ENCODE measurements at places on chromosomes 16 and 17.

GRCh38 chr17:77472468-77473310 is 331.9 kb downstream of the SEC14L1 start:
- peak; percentile 42 for DNase-seq

DNA sequence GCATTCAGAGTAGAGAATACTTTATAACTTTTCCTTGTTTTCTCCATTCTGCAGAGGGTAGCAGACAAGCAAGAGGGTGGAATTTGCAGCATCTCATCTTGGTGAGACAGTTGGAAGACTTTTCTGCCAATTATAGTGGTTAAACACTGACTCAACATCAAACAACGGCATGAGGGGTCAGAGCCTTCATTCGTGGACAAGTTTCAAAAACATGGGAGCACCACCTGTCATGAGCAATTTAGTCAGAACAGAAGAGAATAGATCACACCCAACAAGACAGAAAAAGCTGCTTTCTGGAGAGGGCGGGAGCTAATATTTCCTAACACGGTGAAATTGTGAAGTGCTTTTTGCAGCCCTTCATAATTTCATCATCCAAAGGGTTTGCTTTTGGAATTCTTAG is 17.9 kb upstream of the ZNF652 start:
- DNase-seq, result no peak

- peak; percentile 50 for DNase-seq
These were observed 24.2 kb downstream of the KATNB1 start for GRCh38 chr16:57759541-57760356.

DNA sequence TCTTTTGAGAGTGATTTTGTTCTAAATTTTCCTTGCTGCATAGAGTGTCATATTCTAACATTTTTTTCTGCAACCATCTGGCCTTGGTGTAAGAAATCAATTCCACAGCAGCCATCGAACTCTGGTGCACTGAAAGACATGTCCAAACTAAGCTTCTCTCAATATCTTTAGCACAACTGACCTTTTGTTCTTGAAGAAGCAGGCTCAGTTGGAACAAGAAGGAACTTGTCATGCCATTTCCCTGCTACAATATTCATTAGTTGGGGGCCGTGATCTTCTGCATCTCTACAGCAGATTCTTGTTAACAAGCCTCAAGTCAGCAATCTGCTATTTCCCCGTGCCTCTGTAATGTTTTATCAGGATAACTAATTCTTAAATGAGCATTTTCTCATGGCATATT is 1305.6 kb downstream of the CDH11 start:
- peak; percentile 44 for DNase-seq

DNA sequence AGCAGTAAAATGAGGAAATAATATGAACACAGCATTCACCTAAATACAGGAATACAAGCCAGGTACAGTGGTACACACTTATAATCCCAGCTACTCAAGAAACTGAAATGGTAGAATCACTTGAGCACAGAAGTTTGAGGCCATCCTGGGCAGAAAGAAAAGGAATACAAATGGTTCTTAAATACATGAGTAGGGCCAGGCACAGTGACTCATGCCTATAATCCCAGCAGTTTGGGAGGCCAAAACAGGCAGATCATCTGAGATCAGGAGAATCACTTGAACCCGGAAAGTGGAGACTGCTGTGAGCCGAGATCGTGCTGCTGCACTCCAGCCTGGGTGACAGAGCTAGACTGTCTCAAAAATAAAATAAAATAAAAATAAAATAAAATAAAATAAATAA is 23.0 kb upstream of the SMG8 start:
- DNase-seq, result no peak

GRCh38 chr16:12087901-12088421 is 111.4 kb downstream of the SNX29 start:
- no peak for DNase-seq

- DNase-seq, result no peak
These were observed 21.4 kb downstream of the KIAA0513 start for GRCh38 chr16:85048921-85049562.

GRCh38 chr16:50448522-50448921 is 79.7 kb upstream of the BRD7 start:
- DNase-seq, result no peak

All from bronchial epithelial cell (primary cell).